ENCODE measurements at places on chromosomes 12 and 14.

DNA sequence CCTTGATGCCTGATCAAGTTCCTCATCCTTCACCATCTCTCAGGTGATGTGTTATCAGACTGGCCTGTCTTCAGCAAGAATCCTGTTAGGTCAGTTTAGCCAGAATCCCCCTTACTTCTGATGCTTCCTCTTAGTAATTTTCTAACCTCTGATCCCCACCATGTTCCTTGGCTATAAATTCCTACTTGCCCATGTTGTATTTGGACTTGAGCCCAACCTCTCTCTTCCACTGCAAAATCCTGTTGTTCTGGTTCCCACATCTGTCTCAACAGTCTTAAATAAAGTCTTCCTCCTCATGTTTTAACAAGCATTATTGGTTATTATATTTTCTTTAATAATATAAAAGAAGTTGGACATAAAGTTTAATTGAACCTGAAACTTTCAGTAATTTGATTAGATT is 987.8 kb upstream of the USP15 start:
- DNase-seq: no peak

DNA sequence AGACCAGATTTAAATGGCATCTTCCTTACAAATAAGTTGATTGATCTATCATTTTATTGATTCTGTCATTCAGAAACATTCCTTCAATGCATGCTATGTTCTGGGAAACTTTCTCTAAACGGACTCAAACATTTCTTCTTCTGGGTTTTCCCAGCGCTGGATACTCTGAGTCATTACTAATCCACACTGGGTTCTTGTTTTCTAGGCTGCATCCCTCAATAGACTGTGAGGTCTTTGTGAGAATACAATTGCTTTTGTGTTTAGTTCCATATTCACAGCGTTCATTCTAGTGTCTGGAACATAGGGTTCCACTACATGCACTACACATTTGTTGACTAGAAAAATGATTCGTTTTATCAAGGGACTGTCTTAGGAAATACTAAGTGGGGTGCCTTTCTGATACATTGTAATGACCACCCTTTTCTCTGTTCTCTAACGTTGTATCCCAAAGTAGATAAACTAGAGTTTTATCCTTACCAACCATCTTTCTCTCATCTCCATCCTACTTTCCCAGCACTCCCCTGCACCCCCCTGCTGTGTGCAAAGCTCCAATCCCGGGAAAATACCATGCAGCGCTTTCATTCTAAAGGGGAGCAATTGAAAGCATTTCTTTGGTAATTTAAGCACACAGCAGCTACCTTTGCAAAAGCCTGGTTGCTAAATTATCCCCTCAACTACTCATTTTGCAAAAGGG is 878.7 kb downstream of the DIO2 start:
- DNase-seq: no peak

DNA sequence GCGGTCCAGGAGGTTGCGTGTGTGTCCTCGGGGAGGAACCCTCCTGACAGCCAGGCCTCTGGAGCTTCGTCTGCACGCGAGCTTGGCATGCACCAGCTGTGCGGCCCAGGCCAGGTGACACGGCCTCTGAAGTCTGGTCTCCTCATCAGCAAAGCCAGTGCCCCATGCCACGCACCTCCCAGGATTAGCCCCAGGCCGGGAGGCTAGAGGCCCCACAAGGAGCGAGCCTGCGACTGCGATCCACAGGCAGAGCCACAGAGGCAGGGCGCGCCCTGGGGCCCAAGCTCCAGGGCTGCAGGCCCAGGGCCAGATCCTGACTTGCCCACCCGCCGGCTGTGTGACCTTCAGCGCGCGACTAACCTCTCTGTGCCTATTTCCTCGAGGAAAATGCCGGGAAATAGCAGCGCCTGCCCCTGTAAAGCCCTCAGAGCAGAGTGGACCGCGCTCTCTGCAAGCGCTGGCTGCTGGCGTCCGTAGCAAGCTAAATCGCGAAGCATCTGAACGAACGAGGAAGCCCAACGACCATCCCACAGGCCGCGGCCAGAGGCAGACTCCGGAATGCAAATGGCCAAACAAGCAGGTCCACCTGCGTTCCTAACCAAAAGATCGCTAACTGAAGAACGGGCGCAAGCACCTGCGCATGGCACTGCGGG is 492 bp upstream of the BTBD6 start:
- DNase-seq: no peak

DNA sequence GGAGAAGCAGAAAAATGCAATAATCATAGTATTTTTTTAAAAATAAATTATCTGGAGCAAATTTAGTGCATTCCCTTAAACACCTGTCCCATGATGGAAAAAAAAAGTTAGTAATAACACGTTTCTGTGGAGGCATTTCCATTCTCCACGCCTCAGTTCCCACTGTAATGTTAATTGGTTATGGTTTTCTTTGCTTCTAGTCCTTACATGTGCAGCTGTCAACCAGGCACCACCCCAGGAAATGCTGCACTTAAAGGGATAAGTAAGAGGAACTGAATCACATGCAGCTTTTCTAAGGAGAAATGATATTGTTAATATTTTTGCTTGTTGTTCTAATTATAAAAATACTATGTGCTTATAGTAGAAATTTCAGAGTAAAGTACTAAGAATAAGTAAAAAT is 240.3 kb downstream of the ZFP36L1 start:
- DNase-seq: no peak

DNA sequence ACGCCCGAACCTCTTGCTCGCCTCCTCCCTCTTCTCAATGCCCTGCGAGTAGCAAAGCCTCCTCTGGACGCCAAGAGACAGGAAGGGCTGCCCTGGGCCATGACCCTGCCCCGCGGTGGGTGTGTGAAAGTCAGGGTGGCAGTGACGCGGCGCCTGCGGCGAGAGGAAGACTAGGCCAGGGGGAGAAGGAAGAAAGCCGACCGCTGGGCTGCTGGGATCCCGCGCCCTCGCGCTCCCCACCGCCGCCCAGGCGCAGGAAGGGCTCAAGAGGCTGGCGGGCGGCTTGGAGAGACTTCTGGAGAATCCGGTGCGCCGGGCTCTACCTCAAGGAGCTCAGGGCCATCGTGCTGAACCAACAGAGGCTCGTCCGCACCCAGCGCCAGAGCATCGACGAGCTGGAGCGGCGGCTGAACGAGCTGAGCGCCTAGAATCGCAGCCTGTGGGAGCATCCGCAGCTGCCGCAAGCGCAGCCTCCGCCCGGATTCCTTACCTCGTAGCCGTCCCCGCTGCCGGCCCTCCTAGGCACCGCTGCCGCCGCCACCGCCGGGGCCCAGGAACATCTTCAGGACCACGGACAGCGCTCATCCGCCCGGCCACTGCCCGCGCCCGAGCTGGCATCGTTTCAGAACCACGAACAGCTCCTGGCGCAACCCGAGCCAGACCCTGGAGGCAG is 105.0 kb upstream of the PRB2 start:
- no peak for DNase-seq

Data from NCI-H187 (cell line).